ENCODE measurements at places on chromosomes 16 and 17.

DNA sequence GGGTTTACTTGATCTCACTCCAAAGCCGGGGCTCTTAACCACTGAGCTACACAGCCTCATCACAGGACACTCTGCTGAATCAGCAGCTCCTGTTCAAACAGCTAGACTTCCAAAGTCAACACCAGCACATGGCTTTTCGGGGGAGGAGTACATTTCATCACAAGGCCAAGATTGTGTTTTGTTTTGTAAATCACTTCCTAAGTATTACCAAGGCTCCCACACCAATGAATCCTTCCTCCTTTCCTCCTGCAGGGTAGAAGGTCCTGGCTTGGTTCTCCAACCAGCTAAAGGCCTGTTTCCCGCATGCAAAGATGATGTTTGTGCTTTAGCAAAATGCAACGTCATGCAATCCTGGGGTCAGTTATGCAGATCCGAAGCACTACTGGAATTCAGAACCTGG is 152.5 kb downstream of the XYLT1 start:
- no peak for DNase-seq

- no peak for DNase-seq
Measured at GRCh38 chr17:76872221-76872873, 4.1 kb downstream of the MGAT5B start.

DNA sequence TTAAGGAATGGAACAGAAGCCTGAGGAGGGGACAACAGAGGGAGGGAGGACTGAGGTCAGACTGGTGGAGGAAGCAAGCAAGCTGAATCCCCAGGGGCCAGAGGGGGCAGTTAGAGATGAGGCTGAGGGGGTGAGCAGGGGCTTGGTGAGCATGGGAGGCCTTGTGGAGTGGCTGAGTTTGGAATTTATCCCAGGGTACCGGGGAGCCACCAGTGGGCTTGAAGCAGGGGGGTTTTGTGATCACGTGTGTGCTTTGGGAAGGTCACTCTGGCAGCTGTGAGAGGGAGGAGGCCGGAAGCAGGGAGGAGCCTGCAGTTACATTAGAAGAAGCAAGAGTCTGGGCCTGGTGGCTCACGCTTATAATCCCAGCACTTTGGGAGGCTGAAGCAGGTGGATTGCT is 9.8 kb upstream of the CTCF start:
- no peak for DNase-seq

- DNase-seq = no peak
Measured at GRCh38 chr16:25568991-25569390, 122.8 kb upstream of the HS3ST4 start.

- DNase-seq = no peak
Measured at GRCh38 chr16:83661656-83662055, 146.1 kb upstream of the HSBP1 start.

- no peak for DNase-seq
Measured at GRCh38 chr16:48617711-48618148, 7.8 kb upstream of the N4BP1 start.

- DNase-seq = no peak
Measured at GRCh38 chr16:15894571-15895374, 6.4 kb upstream of the CEP20 start.

DNA sequence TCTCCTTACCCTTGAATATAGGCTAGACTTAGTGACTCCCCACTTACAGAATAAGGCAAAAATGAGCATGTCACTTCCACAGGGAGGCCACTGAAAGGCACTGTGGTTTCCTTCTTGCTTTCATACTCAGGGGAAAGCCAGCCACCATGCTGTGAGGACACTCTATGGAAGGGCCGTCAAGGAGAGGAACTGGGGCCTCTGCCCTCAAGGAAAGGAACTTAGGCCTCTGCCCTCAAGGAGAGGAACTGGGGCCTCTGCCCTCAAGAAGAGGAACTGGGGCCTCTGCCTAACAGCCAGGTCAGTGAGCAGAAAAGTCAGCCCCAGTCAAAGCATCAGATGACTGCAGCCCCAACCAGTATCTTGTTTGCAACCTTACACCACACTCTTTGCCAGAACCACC is 30.1 kb downstream of the VPS35 start:
- no peak for DNase-seq

DNA sequence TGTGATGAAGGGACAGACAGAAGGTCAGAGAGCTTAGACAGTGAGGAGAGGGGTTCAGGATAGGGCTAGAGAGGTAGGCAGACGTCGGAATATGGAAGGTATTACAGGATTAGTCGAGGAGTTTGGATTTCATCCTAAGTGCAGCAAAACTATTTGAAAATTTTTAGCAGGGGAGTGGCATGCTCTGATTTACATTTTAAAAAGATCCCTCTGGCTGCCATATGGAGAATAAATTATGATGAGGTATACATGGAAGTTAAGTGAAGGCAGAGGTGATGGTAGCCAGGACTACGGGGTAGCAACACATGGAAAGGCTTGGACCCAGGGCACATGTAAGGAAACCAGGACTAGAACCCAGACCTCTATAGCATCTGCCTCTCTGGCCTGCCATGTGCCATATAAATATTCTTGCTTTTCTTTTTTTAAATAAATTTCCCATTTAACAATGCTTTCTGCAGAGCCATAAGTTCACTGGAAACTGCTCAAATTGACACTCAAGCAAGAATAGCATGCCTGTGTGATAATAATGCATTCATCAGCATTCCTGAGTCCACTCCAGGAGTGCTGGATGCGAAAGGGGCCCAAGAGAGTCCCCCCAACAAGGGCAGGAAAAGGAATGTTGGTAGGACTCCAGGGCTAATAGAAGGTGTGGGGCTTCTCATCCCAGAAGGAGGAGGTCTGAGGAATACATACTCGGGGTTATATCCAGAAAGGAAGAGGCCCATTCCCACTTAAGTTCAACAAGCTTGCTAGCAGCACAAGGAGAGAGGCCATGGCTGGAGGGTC is 78.2 kb downstream of the HLF start:
- DNase-seq = no peak

DNA sequence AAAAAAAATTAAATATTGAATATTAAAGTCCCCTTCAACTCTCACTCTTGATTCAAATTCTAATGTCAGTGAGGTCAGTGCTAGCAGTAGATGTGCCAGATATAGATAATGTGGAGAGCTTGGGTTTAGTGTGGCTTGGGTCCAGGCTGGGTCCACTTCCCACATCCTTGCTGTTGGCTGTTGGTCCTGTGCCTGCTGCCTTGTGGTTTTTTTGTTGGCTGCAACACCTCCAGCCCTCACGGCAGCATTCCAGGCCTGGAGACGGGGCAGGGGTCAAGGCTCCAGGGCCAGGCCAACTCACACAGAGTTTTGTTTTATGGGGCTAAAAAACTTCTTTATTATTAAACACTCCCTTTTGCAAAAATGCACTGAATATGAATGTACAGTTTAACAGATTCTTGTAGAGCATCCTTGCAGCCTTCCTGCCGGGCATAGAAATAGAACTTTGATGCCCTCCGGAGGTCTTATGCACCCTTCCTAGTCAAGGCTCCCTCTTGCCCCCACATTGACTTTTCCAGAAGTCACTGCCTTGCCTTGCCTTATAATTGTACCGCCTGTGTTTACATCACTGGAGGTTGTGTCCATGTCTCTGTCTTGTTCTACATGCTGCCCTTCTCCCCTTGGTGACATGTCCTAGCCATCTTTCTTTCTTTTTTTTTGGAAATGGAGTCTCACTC is 25.5 kb upstream of the MYO15B start:
- no peak for DNase-seq
